Glomerular endothelial cell (primary cell): ENCODE measurements at places on chromosomes 3 and 15.

- no peak for DNase-seq
These were observed 66.8 kb downstream of the PDE8A start for GRCh38 chr15:85048430-85048829.

- no peak for DNase-seq
These were observed 10.3 kb downstream of the SEMA3G start for GRCh38 chr3:52434491-52435115.

GRCh38 chr3:131004603-131005002 lies 22.0 kb downstream of the ASTE1 start:
- no peak for DNase-seq

GRCh38 chr3:181330821-181331563 lies 341.5 kb upstream of the DNAJC19 start:
- no peak for DNase-seq

DNA sequence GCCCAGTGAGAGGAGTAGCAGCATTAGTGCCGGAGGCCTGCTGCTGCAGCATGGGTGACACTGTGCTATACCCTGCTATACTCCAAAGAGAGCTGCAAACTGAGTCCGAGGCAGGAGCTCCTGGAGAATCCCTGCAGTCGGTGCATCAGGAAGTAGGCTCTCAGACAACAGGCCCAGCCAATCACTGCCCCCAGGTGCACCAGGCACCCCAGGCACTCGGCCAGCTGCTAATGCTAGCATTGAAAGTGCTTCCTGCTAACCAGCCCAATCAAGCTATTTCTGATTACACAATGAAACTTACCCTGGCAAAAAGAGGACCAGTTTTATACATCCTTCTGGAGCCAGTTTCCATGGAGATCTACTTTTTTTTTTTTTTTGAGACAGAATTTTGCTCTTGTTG lies 45.6 kb upstream of the IREB2 start:
- no peak for DNase-seq

- no peak for DNase-seq
These were observed 582.3 kb downstream of the EDEM1 start for GRCh38 chr3:5769825-5770224.
